ENCODE measurements at places on chromosomes 6 and 20.

- DNase-seq, result no peak
Observed at GRCh38 chr6:137957471-137957870, 90.4 kb downstream of the TNFAIP3 start.

DNA sequence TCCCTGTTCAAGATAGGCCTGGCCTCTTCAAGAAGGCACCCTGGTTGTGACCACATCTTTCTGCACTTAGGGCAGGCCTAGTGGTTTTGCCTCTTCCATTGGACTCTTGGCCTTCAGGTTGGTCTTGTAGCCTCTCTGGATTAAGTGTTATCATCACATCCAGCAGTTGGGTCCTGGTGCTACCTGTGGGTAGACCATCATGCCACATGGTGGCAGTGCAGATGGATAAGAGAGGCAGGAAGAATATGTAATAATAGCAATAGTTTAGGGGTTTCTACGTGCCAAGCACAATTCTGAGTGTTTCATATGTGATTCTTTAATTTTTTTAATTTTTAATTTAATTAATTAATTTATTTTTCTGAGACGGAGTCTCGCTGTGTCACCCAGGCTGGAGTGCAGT, 28.5 kb upstream of the SNRPB2 start:
- no peak for DNase-seq

- DNase-seq, result no peak
Observed at GRCh38 chr6:88565836-88566235, 397.6 kb downstream of the RNGTT start.

DNA sequence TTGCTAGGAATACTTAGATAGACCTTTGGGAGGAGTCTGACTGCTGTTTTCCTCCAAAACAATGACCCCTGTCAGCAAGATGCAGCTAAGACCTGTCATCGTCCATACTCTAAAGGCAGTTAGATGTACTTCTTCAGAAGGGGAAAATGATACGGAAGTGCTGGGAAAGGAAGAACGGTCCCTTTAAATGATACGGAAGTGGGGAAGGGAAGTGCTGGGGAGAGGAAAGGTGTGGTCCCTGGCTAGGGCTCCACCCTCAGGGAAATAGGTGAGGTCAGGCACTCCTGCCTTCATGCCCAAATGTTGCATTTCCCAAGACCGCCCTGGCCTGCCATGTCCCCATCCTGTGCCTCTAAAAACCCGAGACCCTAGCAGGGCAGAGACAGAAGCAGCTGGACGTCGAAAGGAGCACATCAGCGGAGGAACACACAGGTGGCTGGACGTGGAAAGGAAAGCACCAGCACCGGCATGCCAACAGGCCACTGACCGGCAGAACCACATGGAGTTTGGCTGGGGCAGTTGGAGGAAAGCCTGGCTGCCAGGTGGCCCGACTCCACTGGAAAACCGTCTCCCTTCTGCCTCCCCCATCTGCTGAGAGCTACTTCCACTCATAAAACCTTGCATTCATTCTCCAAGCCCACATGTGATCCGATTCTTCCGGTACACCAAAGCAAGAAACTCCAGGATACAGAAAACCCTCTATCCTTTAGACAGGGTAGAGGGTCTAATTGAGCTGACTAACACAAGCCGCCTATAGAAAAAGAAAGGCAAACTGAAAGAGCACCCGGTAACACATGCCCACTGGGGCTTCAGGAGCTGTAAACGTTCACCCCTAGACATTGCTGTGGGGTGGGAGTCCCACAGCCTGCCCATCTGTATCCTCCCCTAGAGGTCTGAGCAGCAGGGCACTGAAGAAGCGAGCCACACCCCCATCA, 94.6 kb downstream of the FAXC start:
- DNase-seq, result peak; percentile 49

DNA sequence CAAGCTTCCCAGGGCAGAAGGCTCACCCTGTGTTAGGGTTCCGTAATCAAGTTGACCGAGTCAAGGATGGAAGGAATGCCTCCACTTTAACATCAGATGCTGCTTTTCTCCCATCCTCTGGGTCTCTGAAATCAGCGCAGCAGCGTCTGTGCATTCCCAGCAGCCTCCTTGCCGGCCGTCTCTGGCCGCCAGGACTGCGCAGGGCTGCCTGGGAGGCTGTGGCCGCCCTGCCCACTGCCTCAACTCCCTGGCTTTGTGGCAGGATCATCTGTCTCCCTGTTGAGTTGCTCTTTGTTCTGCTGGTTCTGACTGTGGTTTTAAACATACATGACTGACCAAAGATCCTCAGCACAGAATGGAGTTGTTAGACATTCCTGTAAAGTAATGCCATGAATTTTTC, 56.5 kb downstream of the DLL1 start:
- DNase-seq, result no peak

GRCh38 chr6:105121981-105122380, 57.8 kb downstream of the POPDC3 start:
- no peak for DNase-seq

GRCh38 chr20:31548820-31549512, 34.7 kb downstream of the HM13 start:
- no peak for DNase-seq

DNA sequence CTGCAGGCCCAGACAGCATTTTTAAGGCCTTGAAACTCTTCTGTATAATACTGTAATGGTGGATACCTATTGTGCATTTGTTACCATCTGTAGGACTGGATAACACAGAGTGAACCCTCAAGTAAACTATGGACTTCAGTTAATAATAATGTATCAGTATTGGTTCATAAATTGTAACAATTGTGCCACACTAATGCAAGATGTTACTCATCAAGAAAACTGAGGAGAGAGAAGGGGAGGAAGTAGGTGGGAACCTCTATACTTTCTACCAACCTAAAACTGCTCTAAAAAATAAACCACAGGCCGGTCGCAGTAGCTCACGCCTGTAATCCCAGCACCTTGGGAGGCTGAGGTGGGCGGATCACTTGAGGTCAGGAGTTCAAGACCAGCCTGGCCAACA, 10.8 kb downstream of the MAPK13 start:
- DNase-seq, result no peak

- DNase-seq, result no peak
Observed at GRCh38 chr20:47727170-47727880, 58.0 kb downstream of the SULF2 start.

- no peak for DNase-seq
Observed at GRCh38 chr6:127514179-127514772, 4.9 kb downstream of the MTCL3 start.

DNA sequence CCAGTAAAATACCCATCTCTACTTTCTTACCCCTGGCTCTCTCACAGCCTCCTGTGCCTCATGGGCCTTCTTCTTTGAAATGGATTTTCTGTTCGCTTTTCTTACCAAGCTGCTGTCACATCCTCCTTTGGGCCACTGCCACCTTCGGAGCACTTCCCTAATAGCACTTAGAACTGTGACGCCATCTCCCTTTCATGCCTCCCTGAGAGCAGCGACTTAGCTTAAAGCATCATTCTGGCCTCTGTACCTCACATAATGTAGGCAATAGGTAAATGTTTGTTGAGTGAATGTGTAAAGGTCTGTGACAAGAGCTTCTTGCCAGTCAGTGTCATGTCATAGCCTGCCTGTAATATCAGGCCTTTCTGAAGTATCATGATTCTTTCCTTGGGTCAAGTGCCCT, 78.8 kb downstream of the ADGRG6 start:
- no peak for DNase-seq
